GM19239 (cell line): ENCODE measurements at places on chromosomes 16 and 17.
A peak's percentile ranks its signal among the peaks of the same experiment; 100 is the strongest.

DNA sequence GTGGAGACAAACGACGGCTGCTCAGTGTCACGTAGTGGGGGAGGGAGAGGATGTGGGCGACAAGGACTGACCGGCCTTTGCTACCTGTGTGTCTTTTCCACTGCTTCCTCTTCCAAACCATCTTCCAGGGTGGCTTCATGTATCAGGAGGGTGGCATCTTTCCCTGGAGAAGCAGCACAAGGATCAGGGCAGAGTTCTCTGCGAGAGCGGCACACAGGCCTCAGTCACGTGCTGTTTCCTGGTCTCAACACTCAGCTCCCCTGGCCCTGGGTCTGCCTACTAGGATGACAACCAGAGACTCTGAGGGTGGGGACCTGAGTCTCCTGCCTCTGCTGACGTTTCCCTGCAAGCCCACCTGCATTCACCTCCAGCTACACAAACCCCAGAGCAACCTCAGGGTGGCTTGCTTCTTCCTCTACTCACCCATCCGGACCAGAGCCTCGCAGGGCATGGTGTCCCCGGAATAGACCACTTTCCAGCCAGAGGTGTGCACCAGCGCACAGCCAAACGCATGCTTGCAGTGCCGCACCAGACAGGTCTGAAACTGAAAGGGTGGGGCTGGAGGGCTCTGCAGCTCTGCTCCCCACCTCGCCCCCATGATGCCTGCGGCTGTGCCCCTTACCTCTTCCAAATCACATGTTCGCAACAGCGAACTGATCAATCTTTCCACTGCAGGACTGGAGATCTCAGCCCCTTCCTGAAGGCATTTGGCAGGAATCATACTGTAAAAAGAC lies 23.3 kb downstream of the ELAC2 start:
- DNase-seq, result no peak

- no peak for DNase-seq
These were observed 13.3 kb downstream of the UTS2R start for GRCh38 chr17:82384730-82385481.

GRCh38 chr17:46026166-46027047 lies 27.4 kb downstream of the STH start:
- DNase-seq, result no peak

DNA sequence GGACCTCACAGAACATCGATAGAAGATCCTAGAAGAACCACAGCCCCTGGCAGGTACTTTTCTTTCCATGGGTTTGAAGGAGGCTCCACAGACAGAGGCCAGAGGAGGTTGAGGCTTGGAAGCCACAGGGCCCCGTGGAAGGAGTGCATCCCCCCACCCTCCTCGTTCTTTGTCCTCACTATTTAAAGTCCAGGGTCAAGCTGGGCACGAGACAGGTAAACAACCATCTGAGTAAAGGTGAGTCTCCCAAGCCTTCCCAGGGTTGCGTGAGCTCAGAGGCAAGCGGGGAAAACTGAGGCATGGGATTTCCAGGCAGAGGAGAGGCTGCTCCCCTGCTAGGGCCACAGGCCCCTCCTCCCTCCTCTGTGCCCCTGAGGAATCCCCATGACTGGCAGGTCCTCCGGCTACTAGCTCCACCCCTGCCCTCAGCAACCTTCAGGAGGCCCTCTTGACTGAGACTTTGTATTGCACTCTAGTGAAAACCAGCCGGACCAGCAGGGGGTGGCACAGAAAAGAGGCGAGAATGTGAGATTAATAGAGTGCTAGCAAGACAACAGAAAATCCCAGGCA lies 927 bp upstream of the SULT1A2 start:
- DNase-seq, result peak; percentile 36

- no peak for DNase-seq
These were observed 27.4 kb upstream of the ADORA2B start for GRCh38 chr17:15917438-15918027.

DNA sequence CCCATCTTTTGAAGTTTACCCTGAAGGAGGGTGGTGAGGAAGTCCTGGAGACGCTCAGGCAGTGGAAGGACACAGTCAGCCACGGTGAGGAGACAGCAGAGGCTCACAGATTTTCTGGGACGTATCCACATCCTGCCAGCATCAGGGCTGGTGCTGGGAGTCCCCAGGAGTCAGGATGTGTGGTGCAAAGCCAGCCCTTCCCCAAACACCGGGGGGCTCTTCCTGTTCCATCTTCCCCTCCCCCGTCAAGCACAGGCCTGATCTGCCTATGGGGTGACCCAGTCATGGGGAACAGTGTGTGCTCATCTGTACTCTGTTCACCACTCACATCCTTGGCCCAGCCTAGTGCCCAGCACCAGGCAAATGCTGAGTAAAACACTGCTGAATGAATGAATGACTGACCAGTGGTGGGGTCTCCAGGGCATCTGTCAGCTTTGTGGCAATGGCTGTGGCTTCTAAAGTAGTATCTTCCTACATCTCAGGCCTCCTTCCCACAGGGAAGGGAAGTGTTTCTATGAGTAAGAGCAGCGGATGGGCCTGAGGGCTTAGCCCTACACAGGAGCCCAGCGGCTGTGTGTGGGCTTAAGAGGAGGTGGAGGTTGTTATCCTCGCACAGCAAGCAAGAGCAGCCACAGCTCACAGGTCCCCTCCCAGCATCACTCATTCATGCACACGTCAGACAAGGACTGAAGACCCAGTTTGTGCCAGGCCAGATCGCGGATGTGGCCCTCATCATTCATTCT lies 23.3 kb downstream of the NOS2 start:
- DNase-seq, result no peak

GRCh38 chr16:67170949-67171649 lies 761 bp downstream of the NOL3 start:
- DNase-seq, result no peak

GRCh38 chr17:45782889-45783592 lies 1.1 kb upstream of the CRHR1 start:
- DNase-seq, result no peak

DNA sequence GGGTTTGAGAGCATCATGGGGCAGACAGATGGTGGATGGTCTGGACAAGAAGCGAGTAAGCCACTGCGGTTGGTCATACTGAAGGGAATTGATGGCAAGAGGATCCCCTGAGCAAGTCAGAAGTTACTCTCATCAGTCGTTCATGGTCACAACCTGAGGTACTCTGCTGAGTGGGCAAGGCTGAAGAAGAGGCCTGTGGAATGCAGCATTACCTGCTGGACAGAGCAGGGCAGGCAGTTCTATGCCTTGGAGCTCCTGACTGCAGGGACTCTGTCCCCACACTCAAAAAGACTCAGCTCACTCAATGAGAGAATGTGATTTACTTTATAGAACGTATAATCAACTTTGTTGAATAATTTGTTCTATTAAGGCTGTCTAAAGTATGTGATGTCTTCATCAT lies 28.3 kb downstream of the ALDH3A2 start:
- DNase-seq, result no peak

- DNase-seq, result peak; percentile 76
These were observed 15.4 kb downstream of the CUEDC1 start for GRCh38 chr17:57939797-57940196.

DNA sequence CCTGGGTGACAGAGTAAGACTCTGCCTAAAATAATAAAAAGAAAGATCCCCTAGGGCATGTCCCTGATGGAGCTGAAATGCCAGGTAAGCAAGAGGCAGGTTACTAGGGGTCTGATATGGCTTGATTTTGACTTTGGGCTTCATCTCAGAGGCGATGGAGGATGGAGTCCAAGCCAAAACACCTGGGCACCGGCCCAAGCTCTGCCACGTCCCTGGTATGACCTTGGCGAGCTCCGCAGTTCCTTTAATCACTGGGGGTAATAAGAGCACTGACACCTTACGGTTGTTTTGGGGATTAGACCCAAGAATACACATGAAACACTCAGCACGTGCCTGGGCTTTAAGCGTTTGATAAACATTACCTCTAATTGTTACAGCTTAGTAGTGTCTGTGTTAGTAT lies 350.8 kb upstream of the HSBP1 start:
- DNase-seq, result no peak

DNA sequence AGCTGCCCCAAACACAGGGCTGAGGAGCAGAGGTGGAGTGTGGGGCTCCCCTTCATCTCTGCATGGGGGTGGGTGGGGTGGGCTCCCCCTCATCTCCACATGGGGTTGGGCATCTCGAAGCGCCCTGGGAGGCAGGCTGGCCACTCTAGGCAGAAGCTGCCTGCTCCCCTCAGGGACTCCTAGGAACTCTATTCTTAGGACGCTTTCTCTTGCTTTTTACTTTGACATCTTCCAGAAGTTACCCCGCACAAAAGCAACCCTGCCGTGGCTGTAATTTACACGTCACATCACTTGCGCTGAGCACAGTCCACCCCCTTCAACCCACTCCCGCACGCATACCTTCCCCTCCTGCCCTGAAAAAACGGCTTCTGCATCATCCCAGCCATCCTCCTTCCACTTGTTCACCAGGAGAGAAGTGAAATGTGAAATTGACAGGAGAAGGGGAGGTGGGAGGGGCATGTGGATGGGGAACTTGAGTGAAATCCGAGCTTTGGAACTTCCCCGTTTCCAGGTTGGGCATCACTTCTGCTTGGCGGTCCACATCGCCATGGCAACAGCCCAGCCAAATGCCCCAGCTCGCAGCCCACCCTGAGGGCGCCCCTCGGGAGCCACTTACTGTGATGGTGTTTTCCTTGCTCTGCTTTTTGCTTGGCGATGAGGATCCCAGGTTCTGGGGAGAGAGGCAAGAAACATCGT lies 53.7 kb upstream of the RCVRN start:
- DNase-seq, result no peak

GRCh38 chr16:79183571-79183970 lies 417.0 kb downstream of the MAF start:
- no peak for DNase-seq

DNA sequence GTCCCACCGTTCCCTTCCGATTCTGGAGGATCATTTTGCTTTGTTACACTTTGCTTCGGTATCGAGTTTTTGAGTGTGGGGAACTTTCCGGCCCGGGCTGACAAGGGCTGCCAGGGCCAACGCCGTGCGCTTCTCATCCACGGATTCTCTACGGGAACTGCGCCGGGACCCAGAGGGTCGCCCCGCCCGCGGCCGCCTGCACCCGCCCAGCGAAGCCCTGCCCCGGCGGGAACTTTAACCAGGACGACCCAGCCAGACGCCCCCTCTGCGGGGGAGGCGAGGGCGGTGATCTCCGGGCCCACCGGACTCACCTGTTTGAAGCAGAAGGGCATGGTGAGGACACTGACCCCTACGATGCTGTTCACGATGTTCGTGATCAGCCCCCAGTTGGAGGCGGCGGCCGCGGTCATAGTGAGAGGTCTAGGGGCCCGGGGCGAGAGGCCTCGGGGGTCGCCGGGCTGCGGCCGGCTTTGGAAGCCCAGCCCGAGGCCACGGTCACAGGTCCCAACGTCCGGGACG lies 536 bp downstream of the SLC38A10 start:
- DNase-seq, result no peak

DNA sequence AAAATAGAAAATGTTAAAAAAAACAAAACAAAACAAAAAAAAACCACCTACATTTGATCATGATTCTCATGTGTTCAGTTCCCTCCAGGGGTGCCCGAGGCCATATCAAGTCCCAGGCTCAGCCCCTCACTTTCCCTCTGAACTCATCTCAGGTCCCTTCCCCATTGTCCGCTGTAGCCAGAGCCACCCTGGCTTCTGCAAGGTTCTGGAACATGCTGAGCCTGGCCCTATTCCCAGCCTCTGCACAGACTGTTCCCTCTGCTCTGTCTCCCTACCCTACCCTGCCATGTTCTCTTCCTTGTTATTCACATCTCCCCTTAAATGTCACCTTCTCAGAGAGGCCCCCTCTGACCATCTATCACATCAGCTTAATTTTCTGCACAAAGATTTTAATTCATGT lies 46.9 kb downstream of the TK2 start:
- DNase-seq, result no peak

GRCh38 chr17:73257516-73257915 lies 4.2 kb downstream of the CPSF4L start:
- DNase-seq, result no peak

GRCh38 chr17:50173335-50173941 lies 7.6 kb downstream of the SGCA start:
- no peak for DNase-seq

- DNase-seq, result no peak
These were observed 175.5 kb downstream of the LGALS9B start for GRCh38 chr17:20291853-20292252.

- no peak for DNase-seq
These were observed 209.0 kb downstream of the SNX29 start for GRCh38 chr16:12185563-12185962.

DNA sequence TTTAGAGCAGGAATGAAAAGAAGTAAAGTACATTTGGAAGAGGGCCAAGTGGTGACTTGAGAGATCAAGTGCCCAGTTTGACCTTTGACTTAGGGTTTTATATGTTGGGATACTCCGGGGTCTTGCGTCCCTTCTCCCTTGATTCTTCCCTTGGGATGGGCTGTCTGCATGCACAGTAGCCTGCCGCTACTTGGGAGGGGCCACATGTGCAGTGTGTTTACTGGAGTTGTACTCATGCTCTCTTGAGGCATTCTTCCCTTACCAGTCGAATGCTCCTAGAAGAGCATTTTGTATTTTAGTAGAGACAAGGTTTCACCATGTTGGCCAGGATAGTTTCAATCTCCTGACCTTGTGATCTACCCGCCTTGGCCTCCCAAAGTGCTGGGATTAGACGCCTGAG lies 23.8 kb downstream of the GDPD1 start:
- DNase-seq, result no peak

- no peak for DNase-seq
These were observed 92.2 kb downstream of the IRX3 start for GRCh38 chr16:54194334-54194743.

DNA sequence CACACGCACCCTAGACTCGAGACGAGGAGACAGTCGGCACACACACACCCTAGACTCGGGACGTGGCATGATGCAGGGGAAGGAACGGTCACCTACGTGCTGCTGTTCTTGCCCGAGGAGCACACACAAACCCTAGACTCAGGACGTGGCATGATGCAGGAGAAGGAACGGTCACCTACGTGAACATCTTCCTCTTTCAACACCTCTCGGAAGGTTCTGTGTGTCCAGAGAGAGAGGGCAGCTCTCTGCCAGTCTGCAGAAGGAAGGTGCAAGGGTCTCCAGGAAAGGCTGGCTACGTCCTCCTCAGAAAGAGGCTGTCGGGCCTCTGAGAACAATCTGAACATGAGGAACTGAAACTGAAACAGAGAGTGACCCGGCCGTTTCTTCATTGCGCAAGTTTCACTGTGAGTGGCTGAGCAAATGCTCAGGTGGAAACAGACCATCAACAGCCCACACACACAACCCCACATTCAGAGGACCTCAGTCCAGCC lies 43.4 kb downstream of the ZNF276 start:
- DNase-seq, result peak; percentile 83

DNA sequence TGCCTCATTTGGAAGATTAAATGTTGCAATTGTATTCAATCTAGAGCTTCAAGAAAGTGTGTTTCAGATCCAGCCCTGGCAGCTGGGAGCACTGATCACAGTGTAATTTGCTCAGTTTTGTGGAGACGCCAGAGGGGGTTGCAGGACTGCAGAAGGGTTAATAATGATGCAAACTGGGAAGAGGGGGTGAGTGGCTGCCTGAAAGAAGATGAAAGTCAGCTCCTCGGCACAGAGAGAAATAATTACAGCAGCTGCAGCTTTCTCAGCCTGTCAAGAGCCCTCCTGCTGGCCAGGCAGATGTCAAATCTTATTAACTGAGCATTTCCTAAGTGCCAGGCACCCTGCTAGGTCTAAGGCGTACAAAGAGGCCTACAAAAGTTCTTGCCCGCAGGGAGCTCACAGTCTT lies 97.7 kb downstream of the ZNF18 start:
- no peak for DNase-seq
